Stimulated activated CD8-positive, alpha-beta memory T cell treated with anti-CD3 and anti-CD28 coated beads, Interleukin-15, amount 100 ng/mL, for 4 hours (primary cell): ENCODE measurements at places on chromosomes 3 and 15.

- DNase-seq = no peak
Measured at GRCh38 chr3:61452535-61453090, 108.8 kb upstream of the PTPRG start.

DNA sequence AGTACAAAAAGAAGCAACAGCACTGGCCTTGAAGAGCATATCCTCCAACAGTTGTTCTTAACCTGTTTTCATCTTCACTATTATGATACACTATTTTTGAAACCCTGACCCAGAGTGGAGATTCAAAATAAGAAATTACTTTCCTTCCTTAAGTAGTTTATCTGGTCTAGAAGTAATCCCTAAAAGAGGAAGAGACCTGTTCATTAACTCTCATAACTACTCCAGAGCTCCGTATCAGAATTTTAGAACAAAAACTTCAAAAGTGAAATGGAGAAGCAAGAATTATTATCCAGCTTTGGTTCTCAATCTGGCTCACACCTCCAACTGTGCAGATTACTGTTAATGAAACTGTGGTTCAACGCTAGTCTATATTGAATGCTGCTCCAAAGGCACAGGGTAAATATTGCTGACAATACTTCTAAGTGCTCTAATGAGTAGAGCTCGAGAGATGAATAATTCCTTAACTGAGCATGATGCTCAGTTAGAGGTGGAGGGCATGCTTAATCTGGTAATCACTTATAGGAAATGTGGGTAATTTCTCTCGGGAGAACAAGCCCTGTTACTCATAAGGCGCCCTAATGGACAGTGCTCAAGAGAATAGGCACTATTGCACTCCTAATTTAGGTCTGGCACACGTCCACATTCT is 5.2 kb downstream of the LCMT2 start:
- DNase-seq = no peak

DNA sequence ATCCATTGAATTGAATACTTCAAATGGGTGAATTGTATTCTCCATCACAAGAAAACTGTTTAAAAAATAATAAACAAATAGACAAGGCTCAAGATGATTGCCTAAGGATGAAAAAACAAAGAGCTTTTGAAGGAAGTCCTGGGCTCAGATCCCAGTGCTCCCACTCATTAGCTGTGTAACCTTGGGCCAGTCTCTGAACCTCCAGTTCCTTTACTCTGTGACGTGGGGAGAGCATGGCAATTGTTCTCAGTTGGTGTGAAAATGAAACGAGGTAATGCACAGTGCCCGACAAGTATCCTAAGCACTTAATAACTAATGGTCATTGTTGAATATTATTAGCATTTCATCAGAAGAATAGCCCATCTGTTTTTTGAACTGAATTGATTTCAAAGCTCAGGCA is 40.7 kb downstream of the TNIK start:
- DNase-seq = no peak

GRCh38 chr15:88990185-88990679 is 77.1 kb upstream of the MFGE8 start:
- DNase-seq = no peak

DNA sequence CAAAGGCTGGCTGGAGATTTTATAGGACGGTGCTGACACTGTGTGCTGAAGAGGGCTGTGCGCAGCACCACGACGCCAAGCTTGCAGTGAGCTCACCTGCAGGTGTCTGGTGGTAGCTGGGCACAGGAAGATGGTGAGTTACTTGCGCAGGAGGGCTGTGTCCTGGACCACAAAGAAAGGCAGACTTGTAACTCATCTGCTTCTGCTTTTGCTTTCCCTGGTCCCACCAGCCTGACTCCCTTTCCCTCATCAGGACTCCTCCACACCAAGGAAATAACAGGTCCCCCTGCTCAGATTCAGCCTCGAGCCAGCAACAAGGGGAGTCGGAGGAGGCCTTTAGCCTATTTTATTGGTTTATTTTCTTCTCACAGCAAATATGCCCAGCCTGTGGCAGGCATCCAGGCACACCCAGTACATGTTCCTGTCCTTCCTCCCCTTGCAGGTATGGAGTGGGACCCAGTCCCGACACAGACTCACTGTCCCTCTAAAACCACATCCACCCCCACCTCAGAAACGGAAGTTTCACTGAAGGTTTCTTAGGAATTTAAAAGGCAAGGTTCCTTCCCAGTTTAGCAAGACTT is 35.6 kb upstream of the FLNB start:
- no peak for DNase-seq

- DNase-seq = no peak
Measured at GRCh38 chr3:57100046-57100695, 39.7 kb downstream of the SPATA12 start.

DNA sequence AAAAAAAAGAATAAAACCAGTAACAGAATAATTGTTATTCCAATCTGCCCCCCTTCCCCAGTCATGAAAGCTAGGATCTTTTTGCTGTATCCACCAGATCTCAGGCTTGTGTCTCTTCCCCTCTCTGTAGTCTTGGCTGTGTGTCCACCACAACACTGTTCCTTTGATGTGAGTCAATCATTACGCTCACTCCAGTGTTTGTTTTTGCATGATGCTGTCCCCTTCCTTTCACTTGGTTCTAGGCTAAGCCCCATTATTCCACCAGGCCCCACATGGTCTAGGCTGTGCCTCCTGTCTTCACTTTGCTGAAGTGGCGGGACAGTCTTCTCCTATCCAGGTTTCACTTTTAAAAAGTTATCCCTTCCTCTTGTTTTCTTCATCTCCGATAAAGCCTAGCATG is 13.6 kb downstream of the ACKR2 start:
- DNase-seq = no peak

DNA sequence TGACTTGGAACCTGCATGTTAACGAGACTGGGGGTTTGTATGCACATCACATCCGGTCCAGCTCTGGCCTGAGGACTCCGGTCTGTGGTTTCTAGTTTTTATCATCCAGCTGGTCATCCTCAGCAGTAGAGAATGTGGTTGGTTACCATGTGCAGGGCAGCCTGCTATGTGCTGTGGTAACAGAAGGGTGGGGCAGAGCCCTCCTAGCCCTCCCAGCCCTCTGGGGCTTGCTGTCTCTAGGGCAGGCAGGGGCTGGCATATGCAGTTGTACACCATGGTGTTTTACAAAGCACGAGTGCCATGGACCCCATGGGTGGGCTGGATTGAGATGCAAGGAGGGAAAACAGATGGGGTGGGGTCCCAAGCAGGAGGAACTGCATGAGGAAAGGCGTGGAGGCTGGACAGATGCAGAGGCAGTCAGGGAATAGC is 70.2 kb downstream of the APBA2 start:
- no peak for DNase-seq

GRCh38 chr3:88209356-88209755 is 59.6 kb downstream of the C3orf38 start:
- no peak for DNase-seq

GRCh38 chr3:96700322-96701315 is 113.8 kb upstream of the EPHA6 start:
- DNase-seq = no peak

DNA sequence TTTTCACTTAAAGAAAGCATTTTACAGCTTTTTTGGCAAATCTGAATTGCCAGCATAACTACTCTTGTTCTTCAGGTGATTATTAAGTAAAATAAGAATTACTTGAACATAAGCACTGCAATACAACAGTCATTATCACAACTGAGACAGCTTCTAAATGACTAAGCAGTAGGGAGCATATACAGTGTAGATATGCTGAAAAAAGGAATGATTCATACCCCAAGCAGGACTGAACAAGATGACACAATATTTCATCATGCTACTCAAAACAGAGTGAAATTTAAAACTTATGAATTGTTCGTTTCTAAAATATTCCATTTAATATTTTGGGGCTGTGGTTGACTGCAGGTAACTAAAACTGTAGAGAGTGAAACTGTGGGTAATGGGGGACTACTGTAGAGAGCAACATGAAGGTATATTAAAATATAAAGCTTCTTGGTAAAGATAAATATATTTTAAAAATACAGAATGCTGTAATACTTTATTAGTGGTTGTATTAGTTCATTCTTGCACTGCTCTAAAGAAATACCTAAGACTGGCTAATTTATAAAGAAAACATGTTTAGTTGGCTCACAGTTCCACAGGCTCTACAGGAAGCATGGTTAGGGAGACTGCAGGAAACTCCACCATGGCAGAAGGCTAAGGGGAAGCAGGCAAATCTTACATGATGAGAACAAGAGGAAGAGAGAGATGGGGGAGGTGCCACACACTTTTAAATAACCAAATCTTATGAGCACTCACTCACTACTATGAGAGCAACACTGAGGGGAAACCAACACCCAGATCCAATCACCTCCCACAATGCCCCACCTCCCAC is 84.8 kb downstream of the DCLK3 start:
- DNase-seq = no peak

DNA sequence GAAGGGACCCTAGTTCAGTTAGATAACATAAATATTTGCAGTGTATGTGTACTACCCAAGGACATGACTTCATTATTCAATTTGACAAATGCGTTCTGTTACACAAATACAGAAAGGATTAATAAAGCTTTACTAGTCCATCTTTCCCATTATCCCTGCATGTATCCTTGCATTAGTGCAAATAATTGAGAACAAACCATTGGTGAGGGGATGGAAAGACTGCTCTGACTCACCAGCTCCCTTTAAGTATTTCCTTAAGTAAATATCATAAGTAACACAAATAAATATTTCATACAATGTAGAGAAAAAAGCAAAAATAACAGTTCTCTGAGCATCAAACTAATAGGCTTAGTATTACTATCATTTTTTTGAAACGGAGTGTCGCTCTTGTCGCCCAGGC is 1.9 kb upstream of the GPD1L start:
- no peak for DNase-seq

DNA sequence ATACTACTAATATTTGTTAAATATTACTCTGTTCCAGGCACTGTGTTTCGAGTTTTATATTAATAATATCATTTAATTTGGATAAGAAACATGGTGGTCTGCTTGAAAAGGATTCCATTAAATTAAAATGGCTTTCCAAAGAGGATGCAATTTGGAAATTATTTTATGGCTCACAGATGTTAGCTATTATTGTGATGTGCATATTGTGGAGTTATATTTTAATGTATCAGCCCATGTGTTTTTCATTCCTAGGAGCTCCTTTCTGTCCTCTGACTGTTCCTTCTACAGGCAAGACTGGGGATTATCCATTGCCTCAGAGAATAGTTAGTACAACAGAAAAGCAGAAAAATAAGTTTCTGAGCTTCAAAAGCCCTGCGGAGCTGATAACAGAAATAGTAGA is 376.7 kb upstream of the PDZRN3 start:
- DNase-seq = no peak

DNA sequence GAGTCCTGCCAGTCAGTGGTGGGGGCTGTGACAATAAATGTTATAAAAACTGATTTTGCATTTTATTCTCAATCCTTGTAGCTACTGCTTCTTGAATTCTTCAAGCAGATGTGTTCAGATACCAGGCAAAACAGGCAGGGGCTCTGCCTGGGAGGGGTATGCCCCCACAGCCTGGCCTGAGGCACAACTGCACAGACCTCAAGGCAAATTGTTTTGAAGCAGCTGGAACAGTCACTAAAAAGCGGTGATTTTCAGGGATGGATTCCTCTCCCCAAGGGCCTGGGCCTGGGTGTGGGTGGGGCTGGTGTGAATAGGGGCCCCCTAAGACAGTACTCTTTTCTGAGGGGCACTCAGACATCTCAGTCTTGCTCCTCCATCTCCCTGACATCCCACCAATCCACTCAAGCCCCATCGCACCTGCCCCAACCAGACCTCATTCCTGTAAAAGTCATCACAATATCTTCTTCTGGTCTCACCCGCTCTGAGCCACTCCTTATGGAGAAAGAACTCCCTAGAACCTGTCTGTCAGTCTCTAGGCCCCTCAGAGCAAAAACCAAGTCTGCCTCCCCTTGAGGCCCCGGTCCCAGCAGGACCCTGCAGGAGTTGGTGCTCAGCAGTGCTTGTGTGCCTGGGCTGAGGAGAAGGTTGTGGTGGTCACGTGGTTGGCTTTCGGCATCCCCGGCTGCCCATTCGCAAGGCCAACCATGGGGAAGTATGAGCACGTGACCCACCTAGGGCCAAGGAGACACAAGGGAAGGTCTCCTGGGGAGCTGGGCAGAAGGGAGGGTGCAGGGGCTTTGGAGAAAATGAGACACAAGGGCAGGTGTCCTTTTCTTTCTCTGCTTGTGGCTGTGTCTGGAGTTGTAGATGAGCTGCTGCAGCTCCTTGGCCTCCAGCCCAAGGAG is 2.9 kb upstream of the PSTPIP1 start:
- no peak for DNase-seq

DNA sequence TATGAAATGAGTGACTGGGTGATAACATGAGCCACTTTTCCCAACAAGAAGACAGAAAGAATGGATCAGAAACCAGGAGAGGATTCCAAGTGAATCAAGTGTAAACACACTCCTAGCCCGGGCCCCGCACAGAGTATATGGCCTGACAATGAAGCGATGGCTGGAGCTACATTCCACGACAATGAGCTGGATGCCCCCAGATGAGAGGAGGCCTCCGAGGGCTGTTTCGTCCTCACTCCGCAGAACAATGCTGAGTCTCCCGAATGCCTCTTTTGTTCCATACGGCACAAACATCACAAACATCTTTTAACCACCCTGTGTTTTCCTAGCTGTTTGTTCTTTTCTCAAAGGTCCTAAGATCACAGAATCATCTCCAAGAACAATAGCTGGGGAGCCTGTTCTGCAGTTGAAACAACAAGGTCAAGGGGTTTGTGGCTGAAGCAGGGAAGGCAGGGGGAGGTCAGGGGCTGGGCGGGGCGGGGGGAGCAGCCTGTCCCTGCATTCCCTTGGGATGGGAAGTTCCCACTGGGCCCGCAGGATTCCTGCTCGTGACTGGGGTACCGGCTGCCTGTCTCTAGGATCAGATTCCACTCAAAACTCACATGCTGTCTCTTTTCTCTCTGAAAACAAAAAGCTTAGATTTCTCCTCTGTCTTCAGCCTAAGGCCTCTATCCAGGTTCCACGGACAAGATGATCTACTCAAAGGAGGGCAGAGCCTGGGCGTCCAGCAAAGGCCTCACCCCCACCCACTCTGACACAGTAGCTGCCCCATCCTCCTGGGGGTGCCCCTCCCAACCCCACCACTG is 151.3 kb downstream of the XXYLT1 start:
- DNase-seq = no peak

DNA sequence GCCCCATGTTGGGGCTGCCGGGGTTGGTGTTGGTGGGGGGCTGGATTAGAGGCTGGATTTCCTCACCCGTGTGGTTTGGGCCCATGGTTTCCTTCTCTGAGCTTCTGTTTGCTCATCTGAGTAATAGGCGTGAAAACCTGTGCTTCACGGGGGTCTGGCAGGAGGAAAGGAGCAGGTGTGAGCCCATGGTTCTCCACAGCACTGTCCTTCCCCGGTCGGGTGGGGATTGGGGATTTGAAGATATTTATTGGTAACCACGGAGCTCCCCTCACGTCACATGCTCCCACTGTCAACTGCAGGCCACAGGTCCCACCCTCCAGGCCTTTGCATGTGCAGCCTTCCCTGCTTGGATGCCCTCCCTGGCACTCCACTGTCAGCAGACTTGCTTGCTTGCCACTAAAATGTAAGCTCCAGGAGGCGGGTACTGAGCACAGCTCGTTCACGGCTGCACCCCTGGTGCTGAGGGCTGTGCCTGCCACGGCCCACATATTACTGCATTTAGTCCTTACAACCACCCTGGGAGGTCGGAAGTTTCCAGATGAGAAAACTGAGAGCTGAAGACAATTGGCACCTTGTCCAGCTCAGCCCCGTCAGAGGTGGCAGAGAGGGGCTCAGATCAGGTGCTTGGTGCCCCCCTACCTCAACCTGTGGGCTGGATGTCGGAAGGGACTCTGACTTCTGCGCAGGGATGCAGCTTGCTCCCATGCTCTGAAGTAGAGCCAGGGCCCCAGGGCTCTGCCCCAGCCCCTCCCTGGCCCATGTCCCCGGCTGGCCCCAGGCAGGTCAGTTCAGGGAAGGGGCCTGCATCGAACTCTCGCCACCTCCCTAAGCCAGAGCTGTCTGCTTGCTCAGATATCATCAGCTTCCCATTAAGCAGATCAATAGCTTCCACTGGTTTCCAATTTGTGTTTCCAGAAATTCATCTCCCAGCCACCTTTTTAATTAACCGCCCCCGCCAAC is 29.4 kb upstream of the IQSEC1 start:
- no peak for DNase-seq
